ENCODE measurements at places on chromosomes 4 and X.

- DNase-seq: no peak
These were observed 39.7 kb upstream of the TBC1D14 start for GRCh38 chr4:6869944-6870343.

DNA sequence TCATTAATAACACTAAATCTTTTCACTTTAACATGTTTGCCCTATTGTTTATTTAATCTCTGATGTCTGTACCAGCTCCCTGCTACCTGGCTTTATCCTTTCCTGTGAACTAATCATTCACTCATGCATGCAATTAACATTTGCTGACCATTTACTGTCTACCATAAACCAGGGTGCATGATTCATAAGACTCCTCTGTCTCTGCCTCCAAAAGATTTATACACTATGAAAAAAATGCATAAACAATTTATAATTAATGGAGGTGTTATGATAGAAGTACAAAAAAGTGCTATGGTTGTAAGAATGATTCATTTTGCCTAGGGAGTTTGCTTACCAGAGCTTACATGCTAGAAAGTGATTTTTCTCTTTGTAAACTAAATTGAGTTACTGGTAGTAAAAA is 24.5 kb upstream of the CPEB2 start:
- no peak for DNase-seq

- no peak for DNase-seq
These were observed 1447.1 kb downstream of the PCDH19 start for GRCh38 chrX:98962996-98963395.

- DNase-seq: peak; percentile 93
These were observed 221.7 kb downstream of the APBB2 start for GRCh38 chr4:40992472-40993295.

DNA sequence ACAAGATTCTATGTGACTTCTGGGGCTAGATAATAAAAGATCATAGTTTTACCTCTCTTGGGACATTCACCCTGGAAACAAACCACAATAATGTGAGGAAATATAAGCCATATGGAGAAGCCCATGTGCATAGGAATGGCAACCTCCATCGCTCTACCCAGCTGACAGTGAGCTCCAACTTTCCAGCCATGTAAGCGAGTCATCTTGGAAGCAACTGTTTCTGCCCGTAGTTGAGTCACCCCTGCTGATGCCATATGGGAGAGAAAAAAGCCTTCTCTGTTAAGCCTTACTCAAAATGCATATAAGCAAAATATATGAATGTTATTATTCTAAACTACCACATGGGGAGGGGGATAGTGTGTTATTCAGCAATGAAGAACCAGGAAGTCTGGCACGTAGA is 31.4 kb upstream of the RELL1 start:
- peak; percentile 55 for DNase-seq

DNA sequence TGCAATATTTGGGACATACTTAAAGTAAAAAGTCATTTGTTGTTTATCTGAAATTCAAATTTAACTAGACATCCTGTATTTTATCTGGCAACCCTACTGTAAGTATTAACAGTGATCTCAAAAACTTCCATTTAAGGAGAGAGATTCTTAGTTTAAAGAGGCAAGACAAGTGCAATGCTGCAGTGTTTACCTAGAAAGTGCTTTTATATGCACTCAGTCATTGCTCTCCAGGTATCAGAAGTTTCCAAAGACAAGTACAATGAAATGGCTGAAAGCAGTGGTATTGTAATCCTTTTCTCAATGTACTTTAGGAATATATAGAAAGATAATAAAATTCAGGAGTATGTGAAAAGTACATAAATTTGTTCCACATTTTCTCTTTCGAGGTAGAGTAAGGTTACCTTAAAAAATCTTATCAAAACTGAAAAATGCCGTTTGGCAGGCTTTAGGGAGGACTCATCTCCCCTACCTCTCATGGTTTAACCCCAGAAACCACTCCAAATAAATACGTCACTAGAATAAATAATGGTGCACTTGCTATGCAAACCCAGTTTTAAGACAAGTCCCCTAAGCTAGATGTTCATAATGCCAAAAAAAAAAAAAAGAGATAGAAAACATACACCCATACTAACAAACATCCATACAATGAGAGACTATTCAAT is 45.7 kb downstream of the ELF2 start:
- DNase-seq: no peak

- peak; percentile 18 for DNase-seq
These were observed 143.9 kb upstream of the DIPK2B start for GRCh38 chrX:45344594-45344993.

DNA sequence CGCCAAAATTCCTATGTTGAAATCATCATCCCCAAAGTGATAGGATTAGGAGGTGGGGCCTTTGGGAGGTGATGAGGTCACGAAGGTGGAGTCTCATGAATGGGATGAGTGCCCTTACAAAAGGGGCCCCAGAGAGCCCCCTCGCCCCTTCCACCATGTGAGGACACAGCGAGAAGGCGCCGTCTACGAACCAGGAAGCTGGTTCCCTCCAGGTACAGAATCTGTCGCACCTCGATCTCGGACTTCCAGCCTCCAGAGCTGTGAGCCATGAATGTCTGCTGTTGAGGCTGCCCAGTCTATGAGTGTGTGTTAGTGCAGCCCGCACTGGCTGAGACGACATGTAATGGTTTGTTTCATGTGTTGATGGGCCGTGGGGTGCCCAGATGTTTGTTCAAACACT is 60.3 kb downstream of the PRKX start:
- DNase-seq: no peak

DNA sequence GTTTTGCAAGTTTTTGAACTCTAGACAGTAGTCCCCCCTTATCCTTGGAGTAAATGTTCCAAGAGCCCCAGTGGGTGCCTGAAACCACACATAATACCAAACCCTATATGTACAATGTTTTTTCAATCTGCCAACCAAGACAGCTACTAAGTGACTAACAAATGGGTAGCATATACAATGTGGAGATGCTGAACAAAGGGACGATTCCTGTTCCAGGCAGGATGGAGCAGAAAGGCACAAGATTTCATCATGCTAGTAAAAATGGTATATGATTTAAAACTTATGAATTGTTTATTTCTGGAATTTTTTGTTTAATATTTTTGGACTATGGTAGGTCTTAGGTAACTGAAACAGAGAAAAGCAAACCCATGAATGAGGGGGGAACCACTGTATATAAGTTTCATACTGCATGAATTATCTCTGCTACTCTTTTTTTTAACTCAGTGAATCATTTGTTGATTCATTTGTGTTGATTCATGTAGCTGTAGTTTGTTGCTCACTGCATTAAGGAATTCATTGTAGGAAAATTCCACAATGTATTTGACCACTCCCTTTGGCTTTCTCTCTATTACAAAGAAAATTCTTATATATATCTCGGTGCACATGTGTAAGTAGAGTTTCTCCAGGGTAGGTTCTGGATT is 21.9 kb upstream of the ANXA3 start:
- DNase-seq: no peak

DNA sequence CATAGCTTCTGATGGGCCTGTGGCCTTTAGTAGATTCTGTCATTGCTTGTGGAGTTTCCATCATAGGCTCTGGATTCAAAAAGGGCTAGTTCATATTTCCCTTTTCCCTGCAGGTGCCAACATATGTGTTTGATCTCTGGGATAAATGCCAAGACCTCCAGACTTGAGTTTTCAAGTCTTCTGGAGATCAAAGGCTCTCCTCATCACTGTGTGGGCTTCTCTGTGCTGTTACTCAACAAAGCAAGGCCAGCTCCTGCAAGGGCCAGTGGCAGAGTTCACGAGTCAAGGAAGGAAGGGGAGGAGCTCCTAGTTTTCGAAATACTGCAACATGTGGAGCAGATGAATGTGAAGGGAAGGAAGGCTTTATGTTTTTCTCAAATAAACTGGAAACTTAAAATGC is 62.7 kb upstream of the SCML1 start:
- DNase-seq: peak; percentile 36

DNA sequence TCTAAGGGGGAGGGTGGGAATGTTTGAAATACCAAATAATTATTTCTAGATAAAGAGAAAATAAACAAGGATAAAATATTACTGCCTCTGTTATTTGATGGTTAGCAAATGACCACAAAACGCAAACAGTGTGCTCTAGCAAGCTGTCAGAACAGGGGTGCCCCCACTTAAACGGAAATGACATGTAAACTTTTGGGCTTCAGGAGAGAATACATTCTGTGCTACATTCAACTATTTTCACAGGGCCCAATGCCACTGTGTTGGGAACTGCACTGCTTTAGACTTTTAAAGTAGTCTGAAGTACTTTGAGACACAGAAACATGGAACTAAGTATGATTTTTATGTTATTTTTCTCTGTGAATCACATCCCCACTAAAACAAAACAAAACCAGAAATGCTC is 14.1 kb downstream of the CD40LG start:
- DNase-seq: no peak

DNA sequence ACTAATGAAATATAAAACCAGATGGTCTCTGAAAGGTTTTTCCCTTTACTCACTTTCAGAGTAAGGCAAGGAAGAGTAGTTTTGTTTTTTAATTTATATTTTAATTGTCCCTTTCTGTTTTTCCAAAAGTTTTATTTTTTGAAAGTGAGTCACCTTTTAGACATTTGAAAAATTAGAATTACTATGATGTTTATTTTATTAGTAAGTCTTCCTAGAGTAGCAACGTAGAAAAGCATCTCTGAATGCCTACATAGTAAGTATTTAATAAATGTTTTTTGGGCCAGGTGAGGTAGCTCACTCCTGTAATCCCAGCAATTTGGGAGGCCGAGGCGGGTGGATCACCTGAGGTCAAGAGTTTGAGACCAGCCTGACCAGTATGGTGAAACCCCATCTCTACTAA is 51.1 kb downstream of the TET2 start:
- DNase-seq: peak; percentile 34

GRCh38 chr4:166662266-166662843 is 571.9 kb downstream of the SPOCK3 start:
- DNase-seq: no peak

- DNase-seq: no peak
These were observed 46.4 kb downstream of the SLC16A2 start for GRCh38 chrX:74467656-74468055.

- DNase-seq: no peak
These were observed 80.6 kb downstream of the PPP2R2C start for GRCh38 chr4:6391852-6392188.

DNA sequence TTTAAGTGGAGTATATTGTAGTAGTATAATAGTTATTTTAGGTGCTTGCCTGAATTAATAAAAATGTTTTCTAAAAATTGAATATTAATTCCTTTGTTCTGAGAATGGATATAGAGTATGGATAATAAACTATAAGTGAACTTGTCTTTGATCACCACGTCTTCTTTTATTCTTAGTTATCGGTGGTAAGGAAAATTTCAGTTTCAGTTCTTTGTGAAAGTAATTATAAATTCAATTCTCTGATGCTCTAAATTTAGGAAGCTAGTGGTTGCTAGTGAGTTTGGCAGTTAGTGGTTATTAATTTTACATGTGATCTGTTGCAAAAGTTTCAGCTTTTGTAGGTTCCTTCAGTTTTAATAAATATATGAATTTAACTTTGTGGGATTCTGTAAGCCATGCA is 30.8 kb downstream of the MRPL1 start:
- no peak for DNase-seq

GRCh38 chr4:177384856-177385397 is 57.3 kb downstream of the AGA start:
- no peak for DNase-seq

- DNase-seq: no peak
These were observed 1862.5 kb upstream of the TENM3 start for GRCh38 chr4:180380733-180381132.

GRCh38 chr4:87732033-87732765 is 67.2 kb upstream of the IBSP start:
- DNase-seq: no peak

DNA sequence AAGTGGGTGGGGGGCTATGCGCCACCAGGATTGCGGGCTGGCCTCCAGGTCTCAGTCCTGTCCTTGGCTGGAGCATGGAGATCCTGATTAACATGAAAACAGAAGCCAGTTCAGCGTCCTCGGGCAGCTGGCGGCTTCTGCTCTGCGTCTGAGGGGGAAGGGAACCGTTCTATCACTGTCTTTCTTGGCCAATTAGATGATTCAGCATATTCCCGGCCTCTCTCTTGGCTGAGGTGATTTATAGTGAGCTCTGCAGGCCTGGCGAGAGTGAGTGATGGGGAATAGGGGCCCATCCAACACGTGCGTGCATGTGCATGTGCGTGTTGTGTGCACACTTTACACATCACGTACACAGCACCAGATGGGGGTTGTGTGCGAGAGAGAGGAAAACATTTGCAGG is 145.8 kb upstream of the ATP6AP2 start:
- peak; percentile 49 for DNase-seq

- DNase-seq: peak; percentile 44
These were observed 10.8 kb upstream of the HERC5 start for GRCh38 chr4:88446124-88446523.

Measured in choroid plexus epithelial cell (primary cell).